Fibroblast of skin of right quadriceps (primary cell): ENCODE measurements at places on chromosomes 4 and X.

- peak; percentile 5 for DNase-seq
These were observed 276.5 kb downstream of the PPP4R3C start for GRCh38 chrX:27186671-27187070.

DNA sequence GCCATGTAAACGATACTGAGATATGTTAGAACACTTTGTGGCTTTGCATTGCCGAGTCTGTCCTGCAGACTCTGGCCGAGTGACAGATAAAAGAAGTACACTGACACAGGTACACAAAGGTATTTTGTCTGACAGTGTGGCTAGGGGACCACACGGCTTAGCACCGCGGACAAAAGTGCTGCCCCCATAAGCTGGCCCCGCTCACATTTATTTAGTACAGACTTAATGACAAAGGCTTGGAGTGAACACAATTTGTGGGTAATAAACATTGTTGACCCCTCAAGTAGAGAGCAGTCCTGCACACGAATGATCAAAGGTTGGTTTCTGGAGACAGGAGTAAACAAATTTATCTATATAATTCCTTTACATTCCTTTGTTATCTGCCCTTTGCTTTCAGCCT lies 976.8 kb downstream of the TRAM1L1 start:
- DNase-seq = no peak

DNA sequence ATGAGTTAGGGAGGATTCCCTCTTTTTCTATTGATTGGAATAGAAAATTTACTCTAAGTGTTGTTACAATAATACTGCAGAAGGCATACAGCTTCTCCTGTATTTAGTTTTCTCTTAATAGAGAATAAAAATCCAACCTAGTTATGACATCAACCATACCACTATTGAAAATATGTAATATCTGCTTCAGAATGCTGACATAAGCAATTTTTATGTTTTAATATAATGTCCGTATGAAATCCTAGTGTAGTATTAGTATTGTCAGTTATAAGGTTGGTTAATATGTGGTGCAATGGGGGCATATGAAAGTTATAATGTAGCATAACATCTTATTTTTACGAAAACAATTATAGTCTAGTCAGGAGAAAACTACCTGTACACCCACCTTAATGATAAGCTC lies 68.2 kb downstream of the HEPH start:
- no peak for DNase-seq

DNA sequence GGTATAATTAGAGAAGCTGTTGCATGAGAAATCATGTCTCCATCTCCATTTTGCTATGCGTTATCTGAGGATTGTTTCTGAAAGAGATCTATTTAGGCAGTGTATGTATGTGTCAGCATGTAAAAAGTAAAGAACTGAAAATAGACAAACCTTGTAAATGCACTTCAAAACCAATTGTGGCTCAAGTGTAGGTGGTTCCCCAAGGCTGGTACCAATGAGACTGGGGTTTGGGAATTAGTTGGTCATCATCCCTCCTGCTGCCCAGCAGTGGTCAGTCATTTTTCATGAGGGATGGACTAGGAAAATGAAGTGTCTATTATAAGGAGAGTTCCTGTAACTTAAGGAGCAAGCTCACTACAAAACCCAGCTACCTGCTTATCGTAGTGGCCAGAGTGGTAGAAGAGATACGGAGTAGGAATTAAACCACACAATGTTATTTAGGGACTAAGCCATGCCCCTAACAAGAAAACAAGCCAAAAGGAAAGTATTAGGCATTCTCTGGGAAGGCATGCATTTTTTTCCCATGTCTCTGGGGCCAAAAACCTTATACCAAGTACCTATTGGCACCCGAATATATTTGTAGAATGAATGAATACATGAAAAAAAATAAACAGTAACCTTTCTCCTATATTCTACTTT lies 259.0 kb downstream of the CHIC1 start:
- no peak for DNase-seq

- DNase-seq = no peak
These were observed 202.7 kb upstream of the POU3F4 start for GRCh38 chrX:83305381-83305780.

DNA sequence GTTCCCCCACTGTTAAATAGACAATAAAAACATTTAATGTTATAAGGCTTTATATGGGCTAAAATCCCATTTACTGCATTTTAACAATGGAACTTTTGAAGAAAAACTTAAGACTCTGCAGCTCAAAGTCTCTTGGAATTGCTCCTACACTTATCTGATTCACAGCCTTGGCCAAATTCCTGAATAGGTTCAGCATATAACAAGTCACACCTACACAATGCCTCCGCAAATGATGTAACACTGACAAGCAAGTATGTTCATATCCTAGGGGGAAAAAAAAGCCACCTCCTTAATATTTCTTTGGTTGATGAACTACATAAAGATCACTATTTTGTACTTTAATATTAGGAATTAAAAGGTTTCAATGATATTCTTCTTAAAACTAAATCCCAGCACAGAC lies 34.5 kb downstream of the RPS6KA6 start:
- DNase-seq = no peak

GRCh38 chr4:84814094-84814750 lies 152.3 kb downstream of the WDFY3 start:
- peak; percentile 73 for DNase-seq

DNA sequence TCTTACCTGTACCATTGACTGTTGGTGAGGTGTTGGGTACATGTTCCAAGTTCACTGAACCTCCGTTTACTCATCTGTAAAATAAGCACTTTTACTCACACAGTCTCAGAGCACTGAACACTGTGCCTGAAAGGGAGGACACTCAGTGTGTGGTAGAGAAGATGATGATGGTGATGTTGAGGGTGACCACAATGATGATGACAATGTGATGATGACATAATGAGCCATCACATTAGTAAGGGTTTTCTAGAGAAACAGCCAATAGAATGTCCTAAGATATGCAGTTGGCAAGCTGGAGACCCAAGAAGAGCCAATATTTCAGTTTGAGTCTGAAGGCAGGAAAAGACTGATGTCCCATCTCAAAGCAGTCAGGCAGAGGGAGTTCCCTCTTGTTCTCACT lies 315.4 kb upstream of the IGFBP7 start:
- DNase-seq = peak; percentile 3

DNA sequence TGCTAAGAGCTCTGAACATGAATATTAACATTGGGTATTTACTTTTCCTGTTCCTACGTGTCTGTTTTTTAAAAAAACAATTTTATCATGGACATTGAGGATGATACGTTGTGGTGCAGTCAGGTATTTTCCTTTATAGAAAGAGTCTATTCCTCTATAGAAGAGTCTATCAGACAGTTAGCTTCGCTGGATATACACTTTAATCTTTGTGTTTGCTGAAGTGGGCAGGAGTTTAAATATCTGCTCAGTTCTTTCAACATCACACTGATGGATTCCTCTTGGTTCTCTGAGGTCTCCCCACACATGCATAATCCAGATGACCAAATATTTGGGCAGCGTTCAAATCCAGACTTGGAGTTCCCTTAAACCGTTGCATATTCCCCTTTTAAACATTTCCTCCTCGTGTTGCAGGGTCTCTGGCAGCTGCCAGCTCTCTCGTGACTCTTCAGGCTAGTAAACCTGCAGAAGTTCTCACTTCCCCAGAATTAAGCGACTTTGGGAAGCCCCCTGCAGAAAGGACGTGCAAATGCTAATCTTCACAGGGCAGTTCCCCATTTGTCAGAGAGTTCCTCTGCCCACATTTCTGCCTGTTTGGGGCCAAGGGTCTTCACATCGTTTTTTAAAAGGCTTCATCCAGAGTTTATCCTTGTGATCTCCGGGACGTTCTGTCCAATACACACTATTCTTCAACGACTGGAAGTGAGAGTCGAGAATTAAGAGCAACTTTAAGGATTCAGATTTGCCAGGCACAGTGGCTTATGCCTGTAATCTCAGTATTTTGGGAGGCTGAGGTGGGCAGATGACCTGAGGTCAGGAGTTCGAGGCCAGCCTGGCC lies 20.5 kb upstream of the DHRSX start:
- no peak for DNase-seq

DNA sequence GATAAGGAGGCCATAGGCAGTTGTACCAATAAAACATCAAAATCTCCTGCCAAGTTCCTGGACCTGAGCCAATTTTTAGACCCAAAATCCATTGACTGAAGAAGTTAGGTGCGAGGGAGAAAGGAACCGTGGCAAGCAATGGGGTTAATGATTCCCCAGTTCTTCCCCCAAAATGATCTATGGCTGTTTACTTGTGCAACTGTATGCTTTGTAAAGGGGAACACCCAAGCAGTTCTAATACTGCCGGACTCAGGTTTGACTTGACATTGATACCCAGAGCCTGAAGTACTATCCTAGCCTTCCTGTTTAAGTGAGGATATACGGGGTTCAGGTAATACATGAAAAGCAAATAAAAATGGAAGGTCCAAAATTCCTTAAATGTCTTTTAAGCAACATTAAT lies 6.7 kb upstream of the EIF4E start:
- no peak for DNase-seq

DNA sequence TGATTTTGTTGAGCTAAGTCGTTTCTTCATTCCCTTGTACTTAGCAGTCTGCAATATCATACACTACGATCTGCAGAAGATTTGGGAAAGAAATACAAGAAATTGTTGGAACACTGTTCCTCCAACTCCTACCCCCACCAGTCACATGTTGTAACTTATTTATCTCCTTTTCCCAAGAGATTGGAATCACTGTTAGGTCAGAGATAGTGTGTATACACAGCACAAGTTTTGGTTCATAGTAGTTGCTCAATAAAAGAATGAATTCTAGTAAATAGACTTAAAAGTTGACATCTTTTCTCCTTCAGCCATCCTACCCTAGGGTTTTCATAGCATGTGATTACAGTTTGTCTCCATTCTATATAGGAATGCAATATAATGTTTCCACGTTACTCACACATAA lies 68.8 kb downstream of the ARFIP1 start:
- peak; percentile 11 for DNase-seq

GRCh38 chrX:115895678-115896329 lies 274.7 kb upstream of the AGTR2 start:
- DNase-seq = no peak

- DNase-seq = no peak
These were observed 67.3 kb downstream of the PSAPL1 start for GRCh38 chr4:7367406-7367805.

- DNase-seq = peak; percentile 73
These were observed 1075.7 kb upstream of the PABPC4L start for GRCh38 chr4:135277068-135277979.

DNA sequence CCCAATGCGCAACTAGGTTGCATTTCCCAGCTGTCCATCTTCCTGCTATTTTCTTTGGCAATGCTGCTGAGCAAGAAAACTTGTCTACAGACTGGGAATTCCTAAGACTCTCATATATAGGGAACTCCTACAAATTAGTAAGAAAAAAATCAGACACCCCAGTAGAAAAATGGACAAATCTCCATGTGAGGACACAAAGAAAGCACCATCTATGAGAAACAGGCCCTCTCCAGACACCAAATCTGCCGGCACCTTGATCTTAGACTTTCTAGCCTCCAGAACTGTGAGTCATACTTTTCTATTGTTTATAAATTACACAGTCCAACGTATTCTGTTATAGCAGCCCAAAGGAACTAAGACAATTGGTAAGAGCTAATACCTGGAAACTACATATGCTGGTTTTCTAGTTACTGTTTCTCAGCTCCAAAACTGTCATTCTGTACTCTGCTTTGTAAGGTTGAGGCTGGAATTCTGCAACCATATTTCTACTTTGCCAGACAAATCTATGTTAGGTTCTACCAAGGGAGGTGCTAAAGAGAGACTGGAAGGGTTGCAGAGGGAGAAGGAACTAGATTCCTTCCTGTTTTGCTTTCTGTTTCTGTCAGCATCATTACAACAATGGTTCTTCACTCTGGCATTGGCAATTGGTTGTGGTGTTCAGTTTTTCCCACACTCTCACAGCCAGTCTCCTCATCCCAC lies 35.7 kb upstream of the FAM241A start:
- no peak for DNase-seq

DNA sequence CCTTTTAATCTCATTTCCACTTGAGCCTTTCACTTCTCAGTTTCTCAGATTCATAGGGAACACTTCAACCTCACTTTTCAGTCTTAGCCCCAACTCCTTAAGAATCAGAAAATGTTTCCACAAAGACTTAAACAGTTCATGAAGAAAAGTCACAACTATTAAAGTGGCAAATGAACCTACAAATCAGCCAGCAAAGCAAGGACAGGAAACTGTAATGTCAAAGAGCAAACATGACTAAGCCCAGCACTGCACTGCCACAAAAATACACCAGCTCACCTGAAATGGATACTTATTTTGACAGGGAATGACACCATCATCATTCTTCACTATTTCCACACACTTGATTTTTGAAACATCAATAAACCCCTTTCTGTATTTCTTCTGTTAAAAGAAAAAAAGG lies 41.8 kb upstream of the TXK start:
- no peak for DNase-seq

DNA sequence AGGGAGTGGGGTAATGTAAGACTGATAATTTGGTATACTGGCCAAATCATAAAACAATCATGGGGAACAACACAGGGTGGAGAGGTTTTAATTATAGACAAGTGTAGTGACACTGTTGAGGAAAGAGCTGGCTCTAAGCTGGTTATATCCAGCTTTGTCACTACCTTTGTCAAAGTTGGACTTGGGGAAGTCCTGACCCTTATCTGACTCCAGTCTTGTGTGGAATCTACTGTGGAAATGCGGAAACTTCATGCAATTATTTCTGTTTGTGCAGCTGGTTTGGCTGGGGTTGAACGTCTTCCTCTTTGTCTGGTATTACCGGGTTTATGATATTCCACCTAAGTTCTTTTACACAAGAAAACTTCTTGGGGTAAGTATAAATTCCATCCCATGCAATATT lies 2.0 kb downstream of the CYBB start:
- no peak for DNase-seq

GRCh38 chr4:154686838-154687237 lies 57.0 kb upstream of the LRAT start:
- no peak for DNase-seq
